ENCODE measurements at places on chromosomes 2 and 18.

- DNase-seq: no peak
Measured at GRCh38 chr2:143209570-143210445, 80.6 kb downstream of the ARHGAP15 start.

GRCh38 chr2:5730386-5730785, 38.2 kb downstream of the SOX11 start:
- DNase-seq: no peak

GRCh38 chr2:216059233-216059834, 22.3 kb downstream of the PECR start:
- DNase-seq: no peak

DNA sequence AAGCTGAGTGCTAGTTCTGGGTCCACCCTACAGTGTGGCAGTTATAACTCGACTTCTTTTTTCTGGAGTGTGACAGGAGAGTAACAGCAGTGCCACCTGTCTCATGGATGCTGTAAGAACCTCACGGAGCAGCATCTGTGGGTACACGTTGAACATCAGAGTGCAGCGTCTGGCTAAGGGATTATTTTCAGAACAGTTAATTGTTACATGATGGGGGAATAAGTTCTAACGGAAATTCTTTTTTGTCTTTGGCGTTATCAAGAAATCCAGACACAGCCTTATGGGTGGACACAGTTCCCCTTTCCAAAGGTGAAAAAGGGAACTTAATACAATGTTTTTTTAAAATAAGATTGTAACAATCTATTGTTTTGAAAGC, 28.3 kb upstream of the TOGARAM2 start:
- no peak for DNase-seq

- peak; percentile 19 for DNase-seq
Measured at GRCh38 chr2:46187112-46187618, 110.0 kb upstream of the EPAS1 start.

- no peak for DNase-seq
Measured at GRCh38 chr2:26456440-26457250, 21.3 kb downstream of the OTOF start.

- DNase-seq: no peak
Measured at GRCh38 chr18:59929621-59930295, 30.0 kb downstream of the PMAIP1 start.

- no peak for DNase-seq
Measured at GRCh38 chr2:124805060-124805459, 780.0 kb downstream of the CNTNAP5 start.

DNA sequence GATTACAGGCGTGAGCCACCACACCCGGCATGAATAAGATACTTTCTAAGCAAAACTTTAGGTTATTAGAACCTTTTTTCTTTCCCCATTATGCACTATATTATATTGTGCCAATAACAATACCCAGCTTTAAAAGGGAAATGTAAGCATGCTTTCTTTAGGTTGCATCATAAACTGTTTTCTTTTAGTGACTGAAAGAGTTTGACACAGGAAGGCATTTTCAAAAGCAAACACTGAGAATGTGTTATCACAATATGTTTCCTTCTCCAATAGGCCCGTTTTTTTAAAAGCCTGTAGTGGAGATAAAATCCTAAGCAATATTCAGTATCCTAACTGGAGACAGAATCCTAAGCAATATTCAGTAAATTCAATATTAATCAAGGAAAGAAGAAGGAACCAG, 16.7 kb upstream of the EPB41L5 start:
- no peak for DNase-seq

GRCh38 chr2:166454006-166454595, 39.9 kb downstream of the SCN7A start:
- no peak for DNase-seq

DNA sequence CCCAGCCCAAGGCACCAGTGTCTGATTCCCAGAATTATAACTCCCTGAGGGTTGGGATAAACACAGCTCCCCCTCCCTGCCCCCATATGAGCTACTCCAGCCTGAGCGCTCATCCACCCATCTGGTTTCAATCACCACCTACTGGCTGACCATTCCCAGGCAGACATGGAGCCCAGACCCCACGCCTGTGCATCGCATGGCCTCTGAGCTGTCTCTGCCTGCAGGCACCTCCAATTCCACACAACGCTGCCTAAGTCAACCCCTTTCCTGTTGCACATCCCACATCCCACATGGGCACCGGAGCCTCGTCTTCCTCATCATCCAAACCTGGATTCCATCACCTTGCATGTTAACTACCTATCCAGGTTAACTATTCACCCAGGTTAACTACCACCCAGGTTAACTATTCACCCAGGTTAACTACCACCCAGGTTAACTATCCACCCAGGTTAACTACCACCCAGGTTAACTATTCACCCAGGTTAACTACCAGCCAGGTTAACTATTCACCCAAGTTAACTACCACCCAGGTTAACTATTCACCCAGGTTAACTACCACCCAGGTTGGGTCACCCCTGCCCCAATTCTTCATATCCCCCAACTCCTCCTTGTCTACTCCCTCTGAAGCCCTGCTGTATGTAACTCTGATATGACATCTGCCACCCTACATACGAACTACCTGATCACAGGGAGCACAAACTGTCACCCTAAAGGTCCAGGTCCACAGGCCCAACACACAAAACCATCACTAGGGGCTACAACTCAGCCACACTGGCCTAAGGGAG, 47.8 kb downstream of the TEX51 start:
- no peak for DNase-seq

DNA sequence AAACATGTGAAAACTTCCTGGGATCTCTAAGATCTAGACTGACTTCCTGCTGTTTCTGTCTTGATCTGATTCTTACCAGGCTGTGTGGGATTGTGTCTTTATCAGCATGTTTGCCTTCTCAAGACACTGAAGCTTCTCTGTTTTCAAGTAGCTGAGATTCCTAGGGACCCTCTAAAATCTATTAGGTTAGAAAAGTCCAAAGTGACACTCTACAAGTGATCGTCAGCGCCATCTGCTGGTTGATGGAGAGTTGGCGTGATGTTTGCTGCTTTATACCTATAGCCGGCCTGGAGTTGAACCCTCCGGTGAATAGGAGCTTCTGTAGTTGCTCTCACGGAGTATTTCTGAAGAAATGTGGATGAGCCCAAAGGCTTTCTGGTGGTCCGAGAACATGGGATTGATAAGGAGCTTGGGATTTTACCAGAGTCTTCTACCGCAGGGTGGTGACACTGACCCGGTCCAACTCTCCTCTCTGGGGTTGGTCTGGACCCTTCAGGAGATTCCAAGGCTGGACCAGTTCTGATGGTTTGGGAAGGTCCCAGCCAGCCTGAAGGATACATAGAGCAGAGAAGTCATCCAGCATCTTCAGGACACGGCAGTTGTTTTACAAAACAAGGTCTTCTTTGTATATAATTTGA, 96.0 kb upstream of the TTC39C start:
- DNase-seq: peak; percentile 59

- no peak for DNase-seq
Measured at GRCh38 chr2:37917281-37918228, 7.5 kb upstream of the RMDN2 start.

GRCh38 chr2:234825616-234826015, 126.2 kb upstream of the SH3BP4 start:
- no peak for DNase-seq

Data from stimulated activated CD8-positive, alpha-beta memory T cell treated with anti-CD3 and anti-CD28 coated beads, Interleukin-15, amount 100 ng/mL, for 48 hours (primary cell).